Nucleus accumbens (tissue), 56 donors: ENCODE measurements at places on chromosomes 1 and 21.

GRCh38 chr1:247966532-247967204, 1.6 kb downstream of the OR2AK2 start:
- no peak for DNase-seq

DNA sequence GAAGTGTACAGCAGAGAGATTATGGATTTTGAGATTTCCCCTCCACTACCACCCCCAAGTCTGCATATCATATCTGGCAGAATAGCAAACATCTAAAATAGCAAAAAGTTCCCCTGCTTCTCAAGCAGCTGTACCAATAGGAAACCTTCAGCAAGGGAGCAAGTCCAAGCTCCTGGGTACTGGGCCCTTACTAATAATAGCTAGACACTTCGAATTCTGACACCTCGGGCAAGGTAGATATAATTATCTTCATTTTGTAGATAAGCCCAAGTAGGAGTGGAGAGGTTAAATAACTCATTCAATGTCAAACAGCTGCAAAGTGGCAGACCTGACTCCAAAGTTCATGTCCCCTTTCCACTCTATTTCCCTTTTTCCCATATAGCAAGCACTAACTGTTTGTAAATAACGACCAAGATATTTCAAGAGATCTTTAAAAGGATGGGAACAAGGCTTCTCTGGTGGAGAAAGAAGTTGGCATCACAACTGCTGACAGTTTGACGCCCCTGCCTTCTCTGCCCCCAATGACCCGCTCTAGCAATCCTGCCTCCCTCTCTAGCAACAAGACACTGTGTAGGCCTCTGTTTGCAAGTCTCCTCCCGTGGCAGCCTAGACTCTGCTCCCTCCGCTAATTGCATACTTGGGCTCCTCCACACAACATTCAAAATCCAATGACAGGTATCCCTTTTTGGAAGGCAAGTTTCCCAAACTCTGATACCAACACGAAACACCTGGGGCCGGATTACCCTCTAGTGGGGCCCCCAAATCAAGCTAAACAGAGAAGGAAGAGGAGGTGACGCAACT, 18.7 kb upstream of the ADAR start:
- no peak for DNase-seq

DNA sequence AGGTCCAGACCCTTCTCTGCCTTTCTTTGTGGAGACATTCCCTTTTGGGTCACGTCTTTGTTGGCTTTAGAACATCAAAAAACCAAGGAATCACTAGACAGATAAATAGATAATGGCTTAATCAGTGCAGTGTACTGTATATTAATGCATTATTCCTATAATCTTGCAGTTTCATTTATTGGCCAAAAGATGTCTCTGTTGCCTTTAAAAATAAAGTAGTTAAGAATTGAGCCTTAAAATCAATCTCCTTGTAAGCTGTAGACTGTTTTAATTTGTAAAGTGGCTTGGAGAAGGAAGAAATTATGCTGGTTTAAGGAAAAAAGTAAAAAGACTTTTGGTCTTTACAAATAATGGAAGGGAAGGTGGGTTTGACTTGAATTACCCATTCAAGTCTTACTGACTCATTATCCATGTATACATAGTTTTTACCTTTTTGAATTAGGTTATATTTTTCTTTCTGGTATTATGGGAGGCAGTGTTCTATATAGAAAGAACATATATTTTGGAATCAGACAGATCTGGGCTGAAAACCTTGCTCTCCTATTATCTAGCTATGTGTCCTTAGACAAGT, 84.6 kb downstream of the VPS13D start:
- no peak for DNase-seq

GRCh38 chr1:192265516-192266173, 51.1 kb upstream of the RGS21 start:
- no peak for DNase-seq

- DNase-seq = no peak
Measured at GRCh38 chr1:110267260-110267659, 57.1 kb downstream of the KCNC4 start.

DNA sequence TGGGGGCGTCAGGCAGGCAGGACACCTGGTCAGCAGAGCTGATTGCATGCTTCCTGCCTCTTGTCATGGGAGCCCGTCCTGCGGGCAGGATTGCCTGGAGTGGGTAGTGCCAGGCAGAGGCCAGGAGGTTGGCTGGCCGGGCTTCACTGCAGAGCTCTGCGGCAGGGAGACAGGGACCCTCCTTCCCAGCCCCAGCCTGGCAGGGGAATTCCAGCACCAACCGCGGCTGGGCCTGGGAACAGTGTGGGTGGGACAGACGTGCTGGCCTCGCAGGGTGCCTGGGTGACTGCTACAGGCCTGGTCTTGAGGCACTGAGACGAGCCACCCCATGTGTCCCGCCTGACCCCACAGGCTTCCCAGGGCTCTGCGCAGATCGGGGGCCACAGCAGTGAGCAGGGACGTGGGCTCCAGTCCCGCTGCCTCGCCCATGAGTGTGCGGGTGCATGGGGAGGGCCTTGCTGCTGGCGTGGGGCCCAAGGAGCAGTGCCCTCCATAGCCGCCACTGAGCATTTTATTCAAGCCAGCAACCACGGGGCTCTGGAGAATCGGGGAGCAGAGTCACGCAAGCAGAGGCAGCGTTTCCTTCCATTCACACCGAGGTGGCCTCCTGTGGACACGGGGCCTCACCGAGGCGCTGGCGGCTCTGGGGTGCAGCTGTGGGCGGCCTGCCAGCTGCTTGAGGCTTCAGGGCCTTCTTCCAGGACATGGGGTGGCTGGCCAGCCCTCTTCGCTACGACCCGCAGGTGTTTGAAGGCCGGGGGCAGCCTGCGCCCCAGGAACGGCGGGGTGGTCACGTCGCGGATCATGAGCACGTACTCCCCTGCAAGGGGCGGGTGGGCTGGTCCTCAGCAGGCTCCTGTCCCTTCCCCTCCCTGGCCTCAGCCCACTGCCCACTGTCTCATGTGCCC, 70.3 kb downstream of the MORN1 start:
- no peak for DNase-seq

GRCh38 chr1:54277451-54278341, 77.7 kb downstream of the MRPL37 start:
- DNase-seq = no peak

DNA sequence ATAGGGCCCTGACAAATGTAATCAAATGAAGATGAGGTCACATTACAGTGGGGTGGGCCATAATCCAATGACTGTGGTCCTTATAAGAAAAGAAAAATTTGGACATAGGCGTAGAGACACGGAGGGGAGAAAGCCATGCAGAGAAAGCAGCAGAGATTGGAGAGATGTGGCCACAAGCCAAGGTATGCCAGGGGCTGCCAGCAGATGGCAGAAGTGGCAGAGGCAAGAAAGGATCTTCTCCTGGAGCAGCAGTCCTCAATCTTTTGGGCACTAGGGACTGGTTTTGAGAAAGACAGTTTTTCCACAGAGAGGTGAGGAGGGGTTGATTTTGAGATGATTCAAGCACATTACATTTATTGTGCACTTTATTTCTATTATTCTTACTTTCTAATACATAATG, 355.1 kb downstream of the NPHP4 start:
- DNase-seq = no peak

DNA sequence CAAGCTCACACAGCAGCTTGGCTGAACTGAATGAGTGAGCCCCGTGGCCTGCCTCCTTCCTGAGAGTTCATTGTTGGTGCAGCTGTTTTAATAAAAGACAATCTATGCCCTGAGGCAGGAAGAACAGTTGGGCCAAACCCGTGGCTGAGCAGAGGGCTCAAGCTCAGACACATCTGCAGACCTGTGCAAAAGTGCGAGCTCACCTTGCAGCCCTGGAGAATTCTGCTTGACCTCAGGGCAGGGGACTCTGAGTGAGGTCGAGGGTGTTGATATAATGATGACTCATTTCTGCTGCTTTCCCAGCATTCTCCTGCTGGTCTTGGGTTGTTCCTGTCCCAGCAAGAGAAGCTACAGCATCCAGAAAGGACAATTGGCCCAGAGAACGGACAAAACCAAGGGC, 61.0 kb downstream of the ATP5PO start:
- DNase-seq = no peak

GRCh38 chr1:5731110-5731423, 261.2 kb downstream of the NPHP4 start:
- no peak for DNase-seq

DNA sequence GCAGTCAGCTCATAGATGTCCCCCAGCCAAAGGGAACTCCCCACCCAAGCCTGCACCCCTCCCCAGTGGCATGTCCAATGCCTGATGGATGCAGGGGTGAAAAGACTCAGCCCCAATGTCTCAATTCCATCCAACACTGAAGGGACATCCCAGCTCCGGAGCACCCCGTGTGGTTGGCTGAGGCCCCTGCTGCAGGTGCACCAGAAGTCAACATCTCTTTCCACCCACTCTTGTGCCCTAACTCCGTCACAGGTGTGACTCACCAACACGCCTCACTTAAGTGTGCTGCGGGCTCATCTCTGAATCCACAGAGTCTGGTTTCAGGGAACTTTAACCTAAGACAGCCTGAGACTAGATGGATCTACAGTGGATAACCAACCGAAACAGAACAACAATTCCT, 40.9 kb upstream of the ZBTB18 start:
- no peak for DNase-seq

- no peak for DNase-seq
Measured at GRCh38 chr1:55317673-55318072, 102.5 kb upstream of the USP24 start.

DNA sequence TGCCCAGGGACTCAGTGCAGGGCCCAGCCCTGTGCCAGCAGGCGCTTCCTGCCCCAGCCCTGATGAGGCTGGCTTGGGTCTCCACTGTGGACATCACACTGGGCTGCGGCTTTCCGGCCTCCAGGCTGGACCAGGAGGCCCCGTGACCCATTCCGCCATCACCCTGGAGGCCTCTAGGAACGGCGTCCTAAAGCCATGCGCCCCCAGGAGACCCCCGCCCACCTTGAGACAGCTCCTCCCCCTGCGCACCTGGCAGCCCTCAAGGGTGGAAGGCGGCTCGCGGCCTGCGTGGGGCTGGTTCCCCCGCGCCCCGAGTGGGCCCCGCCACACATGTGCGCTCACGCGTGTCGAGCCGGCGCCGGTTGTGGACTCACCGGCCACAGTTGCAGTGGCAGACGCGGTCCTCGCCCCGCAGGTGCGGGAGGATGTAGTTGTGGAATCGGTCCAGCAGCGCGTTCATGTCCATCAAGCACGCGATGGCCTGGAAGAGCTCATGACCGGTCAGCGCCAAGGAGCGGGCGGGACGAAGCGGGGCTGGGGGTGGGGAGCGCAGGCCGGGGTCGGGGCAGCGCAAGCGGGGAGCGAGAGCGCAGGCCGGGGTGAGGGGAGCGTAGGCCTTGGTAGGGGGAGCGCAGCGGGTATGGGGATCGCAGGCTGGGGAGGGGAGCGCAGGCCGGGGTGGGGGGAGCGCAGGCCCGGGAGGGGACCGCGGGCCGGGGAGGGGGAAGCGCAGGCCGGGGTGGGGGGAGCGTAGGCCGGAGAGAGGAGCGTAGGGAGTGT, 924 bp downstream of the TMEM240 start:
- DNase-seq = no peak

GRCh38 chr1:78045926-78046778, at the start of gene GIPC2:
GIPC2 (plus strand) TSS chr1:78045966; CDS start chr1:78046095, 129 bp downstream.
- no peak for DNase-seq

DNA sequence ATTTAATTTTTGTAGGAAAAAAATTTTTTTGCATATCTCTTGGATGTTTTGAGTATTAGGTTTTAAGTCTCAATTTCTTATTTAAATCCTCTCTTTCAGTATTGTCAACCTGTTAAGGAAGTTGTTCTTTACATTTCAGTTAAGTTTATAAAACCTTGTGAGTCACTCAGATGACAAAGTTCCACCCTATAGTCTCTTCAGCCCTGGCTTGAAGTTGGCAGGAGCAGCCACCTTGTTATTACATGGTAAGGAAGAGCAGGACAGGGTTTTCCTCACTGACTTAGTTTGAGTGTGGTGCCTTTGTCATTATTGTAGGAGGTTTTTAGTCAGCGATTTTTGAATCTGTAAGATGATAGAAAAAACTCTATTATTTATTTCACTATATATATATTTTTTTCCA, 2143.9 kb downstream of the MRPL39 start:
- DNase-seq = no peak

GRCh38 chr1:4801192-4801924, 146.9 kb downstream of the AJAP1 start:
- peak; percentile 43 for DNase-seq

DNA sequence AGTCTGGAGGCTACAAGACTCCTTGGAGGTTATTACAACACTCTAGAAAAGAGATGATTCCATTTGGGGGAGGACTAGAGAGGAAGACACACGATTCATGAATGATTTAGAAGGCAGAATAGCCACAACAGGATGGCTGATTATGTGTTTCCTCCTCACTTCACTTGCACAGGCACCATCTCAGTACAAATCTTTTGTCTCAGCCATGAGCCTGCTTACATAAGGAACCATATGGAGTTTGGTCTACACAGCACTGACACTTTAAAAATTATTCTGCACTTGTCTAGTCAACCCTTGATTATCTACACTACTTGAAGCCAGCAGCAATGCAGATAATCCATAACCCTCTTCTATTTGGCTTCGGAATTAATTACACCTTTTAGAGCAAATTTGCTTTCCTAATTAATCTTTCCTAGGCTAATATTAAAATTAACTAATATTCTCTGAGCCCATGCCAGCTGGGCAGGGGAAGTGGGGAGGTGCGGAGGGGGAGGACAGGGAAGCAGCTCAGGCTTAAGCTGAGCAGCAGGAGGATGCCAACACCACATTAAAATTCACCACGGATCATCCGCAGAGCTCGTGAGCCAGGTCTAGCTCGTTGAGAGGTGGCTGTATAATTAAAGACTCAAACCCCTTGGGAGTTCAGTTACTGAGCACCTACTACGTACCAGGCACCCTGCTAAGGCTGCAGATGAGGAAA, 3.2 kb upstream of the LEMD1 start:
- DNase-seq = no peak

DNA sequence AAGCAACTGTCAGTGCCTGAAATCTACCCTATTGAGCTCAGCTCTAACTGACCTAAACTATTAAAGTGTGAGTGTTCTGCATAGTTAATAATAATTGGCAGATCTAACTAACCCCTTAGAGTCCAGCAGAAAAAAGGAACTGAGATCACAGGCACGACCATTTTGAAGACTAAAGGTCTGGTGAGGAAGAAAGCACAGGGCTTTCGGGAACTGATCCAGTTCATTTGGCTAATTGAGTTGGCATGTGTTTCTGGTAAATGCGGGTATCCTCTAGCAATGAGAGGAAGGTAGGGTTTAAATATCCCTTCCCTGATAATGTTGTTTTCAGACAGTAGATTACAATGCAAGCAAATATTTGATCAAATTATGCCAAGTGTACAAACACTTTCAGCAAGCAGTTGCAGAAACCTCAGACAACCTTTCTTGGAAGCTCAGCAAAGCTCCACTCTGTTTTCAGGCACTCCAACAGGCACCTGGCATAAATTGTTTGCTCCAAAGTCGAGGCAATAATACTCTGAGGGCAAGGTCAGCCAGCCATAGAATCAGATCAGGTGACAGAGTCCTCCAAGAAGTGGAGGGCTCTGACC, 100.8 kb downstream of the KCNK1 start:
- DNase-seq = no peak

- DNase-seq = no peak
Measured at GRCh38 chr1:230507236-230507635, 81.1 kb upstream of the PGBD5 start.

DNA sequence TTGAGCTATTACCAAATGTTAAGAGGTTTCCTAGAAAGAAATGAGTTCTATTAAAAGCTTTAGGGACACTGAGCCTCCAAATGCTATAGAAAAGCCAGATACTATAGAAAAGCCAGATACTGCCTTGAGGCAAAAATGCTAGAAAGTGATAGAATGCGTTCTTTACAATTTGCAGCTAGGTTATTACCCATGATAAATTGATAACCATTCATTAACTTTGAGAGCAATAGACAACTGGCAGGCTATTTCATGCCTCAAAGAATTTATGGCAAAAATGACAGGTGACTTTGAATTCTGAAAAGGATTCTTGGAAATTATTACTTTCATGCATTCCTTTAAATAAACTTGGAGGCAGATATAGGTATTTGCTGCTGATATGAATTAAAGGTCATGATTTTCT, 51.6 kb downstream of the SMYD3 start:
- DNase-seq = no peak
